Upper lobe of right lung (tissue), 1 donor: ENCODE measurements at places on chromosomes 12 and 14.

GRCh38 chr14:56569174-56569573 is 10.4 kb upstream of the TMEM260 start:
- DNase-seq, result no peak

- DNase-seq, result no peak
These were observed 362.7 kb upstream of the SFSWAP start for GRCh38 chr12:131348231-131348630.

DNA sequence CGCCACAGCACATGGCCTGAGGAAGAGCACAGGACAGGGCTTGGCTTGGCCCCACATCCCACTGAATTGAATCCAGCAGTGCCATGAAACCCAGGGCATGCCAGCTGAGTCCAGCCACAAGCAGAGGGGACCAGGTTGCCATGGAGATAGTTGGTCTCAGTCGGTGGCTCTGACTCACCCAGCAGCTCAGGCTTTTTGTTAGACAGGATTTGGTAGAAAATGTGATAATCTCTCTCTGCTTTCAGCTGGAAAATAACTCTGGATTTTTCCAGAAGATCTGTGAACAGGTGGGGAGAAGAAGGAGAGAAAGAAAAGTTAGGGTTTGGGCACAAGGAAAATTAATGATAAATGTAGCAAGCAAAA is 4.8 kb downstream of the MYH7 start:
- DNase-seq, result peak; percentile 19

DNA sequence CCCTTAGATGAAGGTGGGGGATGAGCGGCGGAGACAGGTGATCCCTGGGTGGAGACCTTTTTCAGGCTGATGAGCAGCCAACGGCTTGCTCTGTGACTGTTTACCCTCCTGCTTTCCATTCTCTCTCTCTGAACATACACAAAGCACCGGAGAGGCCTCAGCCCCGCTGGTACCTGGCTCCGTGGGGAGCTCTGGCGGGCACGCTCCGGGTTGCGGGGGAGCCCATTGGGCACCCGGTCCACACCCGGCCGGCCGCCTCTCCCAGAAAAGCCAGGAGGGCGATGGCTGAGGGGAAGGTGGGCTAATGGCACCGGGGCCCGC is 545 bp downstream of the SMARCC2 start:
- no peak for DNase-seq

DNA sequence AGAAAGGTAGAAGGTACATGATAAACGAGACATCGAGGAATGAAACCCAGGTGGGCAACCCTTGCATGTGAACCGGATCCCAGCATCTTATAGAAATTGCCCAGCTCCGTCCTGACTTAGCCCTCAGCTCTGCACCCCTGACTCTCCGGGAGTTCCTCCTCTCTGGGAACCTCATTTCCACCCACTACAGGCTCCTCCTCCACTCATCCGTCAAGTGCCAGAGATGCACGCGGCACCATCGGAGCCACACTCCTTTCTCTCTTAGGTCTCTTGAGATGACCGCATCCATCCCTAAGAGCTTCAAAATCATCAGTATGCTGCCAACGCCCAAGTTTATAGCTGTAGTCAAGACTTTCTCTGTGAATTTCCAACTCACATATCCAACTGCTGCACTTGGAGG is 84.7 kb downstream of the TTC7B start:
- no peak for DNase-seq

GRCh38 chr14:97584528-97584927 is 787.3 kb downstream of the VRK1 start:
- no peak for DNase-seq

DNA sequence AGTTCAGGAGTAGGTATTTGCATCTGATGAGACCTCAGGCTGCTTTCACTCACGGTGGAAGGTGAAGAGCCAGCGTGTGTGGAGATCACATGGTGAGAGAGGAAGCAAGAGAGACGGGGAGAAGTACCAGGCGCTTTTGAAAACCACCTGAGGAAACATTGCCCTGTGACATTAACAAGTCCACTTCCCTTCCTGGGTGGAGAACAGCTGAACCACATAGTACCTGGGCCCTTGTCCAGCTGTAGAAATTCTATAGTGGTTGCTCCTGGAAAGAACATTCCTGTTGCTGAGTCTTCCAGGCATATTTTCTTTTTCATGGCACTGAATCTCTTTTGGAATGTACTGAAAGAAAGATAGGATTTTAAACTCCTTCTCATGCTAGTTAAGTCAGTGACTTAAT is 87.3 kb upstream of the RIN3 start:
- DNase-seq, result no peak

GRCh38 chr12:82964446-82964845 is 277.7 kb downstream of the TMTC2 start:
- DNase-seq, result no peak

- no peak for DNase-seq
These were observed 319.0 kb downstream of the FOXG1 start for GRCh38 chr14:29085546-29085945.

DNA sequence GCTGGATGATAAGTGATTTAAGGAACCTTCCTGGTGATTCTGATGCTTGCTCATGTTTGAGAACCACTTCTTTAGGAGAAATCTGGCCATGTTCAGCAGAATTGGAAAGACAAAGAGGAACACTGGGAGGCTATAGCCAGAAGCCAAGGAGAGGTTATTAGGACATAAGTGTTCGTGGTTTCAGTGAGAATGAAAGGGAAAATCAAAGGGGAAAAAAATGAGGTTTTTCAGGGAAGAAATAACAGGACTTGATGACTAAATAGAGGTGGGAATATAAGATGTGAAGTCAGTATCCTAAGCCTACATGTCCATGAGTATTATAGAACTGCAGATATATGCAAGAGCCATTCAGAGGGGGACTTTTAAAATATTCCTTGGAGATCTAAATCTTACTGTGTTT is 95.6 kb downstream of the DAAM1 start:
- no peak for DNase-seq

- peak; percentile 67 for DNase-seq
These were observed 12.0 kb upstream of the LGMN start for GRCh38 chr14:92760524-92760805.

DNA sequence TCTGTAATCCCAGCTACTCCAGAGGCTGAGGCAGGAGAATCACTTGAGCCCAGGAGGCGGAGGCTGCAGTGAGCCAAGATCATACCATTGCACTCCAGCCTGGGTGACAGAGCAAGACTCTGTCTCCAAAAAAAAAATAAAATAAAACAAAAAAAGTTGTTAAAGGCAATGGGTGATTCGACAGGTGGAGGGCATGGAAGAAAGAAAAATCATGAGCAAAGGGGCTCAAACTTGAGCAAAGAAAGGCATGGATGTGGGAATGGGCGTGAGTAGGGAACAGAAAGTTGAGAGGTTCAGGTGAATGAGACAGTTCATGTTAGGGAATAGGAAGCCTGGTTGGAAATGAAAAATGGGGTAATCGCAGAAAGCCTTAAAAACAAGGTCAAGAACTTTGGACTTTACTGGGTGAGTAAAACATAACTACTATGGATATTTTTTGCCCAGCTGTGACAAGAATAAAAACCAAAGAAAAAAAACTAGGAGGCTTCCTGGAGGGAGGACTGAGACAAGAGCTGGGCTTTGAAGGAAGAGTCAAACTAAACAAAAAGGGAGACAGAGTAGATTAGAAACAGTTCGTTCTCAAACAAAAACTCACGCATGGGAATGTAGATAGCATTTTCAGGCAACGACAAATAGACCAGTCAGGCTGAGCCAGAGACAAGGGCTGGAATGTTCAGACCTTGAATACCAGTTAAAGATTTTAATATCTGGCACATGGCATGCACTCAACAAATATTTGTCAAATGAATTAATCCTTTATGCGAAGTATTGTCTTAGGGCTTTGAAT is 18.8 kb downstream of the PYM1 start:
- DNase-seq, result no peak

DNA sequence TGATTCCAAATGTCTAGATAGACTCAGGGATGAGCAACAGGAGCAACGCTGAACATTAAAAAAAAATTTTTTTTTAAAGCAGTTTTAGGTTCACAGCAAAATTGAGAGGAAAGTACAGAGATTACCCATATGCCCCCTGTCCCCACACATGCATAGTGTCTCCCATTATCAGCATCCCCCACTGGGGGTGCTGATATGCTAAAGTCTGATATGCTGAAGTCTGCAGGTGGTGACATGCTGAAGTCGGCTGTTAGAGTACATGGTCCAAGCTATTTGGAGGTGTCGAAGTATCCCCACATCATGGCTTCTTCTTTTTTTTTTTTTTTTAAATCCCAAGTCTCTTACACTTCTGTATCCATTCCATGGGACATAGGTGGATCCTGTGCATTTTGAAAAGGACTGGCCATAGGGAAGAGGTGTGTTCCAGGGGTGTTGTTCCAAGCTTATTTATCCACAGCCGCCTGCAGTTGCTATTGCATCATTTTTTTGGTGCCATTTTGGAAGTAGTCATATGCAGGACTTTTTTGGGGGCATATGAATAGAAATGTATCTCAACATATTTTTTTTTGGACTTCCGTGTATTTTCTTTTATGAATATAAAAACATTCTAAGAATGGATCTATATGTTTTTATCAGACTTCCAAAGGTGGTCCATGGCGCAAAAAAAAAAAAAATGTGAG is 19.0 kb upstream of the MIS18BP1 start:
- DNase-seq, result no peak

GRCh38 chr14:97413966-97414717 is 617.0 kb downstream of the VRK1 start:
- DNase-seq, result no peak

GRCh38 chr12:18998343-18999261 is 130.9 kb upstream of the PLEKHA5 start:
- no peak for DNase-seq

GRCh38 chr14:24409192-24409591 is 10.4 kb downstream of the NYNRIN start:
- DNase-seq, result no peak

DNA sequence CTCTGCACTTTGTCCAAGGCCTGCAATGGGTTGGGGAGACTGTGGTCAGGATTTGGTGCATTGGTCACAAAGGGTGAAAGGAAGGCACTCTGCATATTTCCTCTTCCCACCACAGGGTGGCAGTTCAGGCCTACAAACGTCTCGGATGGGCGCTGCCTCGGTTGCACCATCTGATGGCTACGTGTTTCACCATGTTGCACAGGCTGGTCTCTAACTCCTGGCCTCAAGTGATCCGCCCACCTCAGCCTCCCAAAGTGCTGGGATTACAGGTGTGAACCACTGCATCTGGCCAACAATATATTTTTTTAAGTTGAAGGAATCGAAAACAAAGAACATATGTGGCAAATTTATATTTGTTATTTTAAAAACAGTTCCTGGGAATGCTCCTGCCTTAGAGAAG is 35.1 kb downstream of the TMBIM6 start:
- DNase-seq, result peak; percentile 78
